Cerebellar nuclear complex (tissue), 1 donor: ENCODE measurements at places on chromosomes 2 and 18.

GRCh38 chr2:159968279-159968900 lies 94.0 kb downstream of the PLA2R1 start:
- DNase-seq, result no peak

- no peak for DNase-seq
Measured at GRCh38 chr2:44545005-44545404, 183.3 kb downstream of the CAMKMT start.

DNA sequence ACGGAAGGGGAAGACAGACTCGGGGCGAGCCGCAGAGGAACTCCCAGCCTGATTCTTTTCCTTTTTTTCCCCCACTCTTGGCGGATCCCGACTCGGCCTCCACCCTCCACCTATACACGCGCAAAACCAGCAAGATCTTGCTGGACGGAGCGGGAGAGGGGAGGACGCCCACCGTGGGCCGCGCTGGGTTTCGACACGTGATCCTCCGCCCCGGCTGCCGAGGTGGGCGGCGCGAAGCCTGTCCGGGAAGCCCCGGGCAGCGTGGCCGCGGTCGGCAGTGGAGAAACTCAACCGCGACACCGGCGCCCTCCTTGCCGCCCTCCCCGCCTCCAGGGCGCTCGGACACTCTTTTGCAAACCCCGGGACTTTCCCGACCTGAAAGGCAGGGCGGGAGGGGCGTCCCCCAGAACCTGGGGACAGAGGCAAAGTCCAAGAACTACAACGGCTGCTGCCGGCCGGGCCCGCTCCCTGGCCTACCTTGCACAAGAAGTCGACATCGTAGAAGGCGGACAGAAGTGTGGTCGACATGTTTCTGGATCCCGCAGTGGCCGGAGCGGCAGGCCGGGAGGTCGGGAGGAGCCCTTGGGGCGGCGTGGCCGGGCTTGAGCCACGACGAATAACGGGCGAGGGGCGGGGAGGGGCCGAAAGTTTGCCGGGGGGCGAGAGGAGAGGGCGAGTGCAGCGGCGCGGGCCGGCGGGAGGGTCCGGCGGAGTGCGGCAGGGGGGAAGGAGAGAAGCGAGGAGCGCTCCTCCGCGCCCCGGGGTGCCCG lies 433 bp downstream of the ZFP36L2 start:
- no peak for DNase-seq

GRCh38 chr2:213861638-213862037 lies 549.2 kb upstream of the VWC2L start:
- no peak for DNase-seq

- DNase-seq, result no peak
Measured at GRCh38 chr2:104703669-104704068, 150.2 kb upstream of the POU3F3 start.

- no peak for DNase-seq
Measured at GRCh38 chr18:49460976-49461601, 644 bp upstream of the DYM start.

GRCh38 chr2:120219766-120220165 lies 3.4 kb downstream of the TMEM185B start:
- DNase-seq, result no peak

GRCh38 chr2:58634653-58635370 lies 393.7 kb upstream of the FANCL start:
- DNase-seq, result no peak

DNA sequence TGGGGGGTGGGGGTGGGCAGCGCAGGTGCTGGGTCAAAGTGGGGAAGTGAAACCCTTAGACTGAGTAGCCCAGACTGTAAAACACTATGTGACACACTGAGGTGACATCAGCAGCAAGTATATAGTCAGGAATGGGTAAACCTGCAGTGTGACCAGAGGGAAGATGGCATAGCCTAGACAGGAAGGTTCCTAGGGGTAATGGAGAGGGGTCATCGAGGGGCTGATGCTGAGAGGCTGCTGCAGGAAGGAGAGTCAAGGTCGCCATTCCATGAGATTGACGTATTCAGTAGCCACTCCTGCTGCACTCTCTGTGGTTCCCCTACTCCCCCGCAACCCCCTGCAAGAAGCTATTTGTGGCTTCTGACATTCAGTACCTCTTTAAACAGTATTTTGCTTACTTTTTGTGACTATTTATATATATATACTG lies 111.7 kb downstream of the CHST9 start:
- no peak for DNase-seq

DNA sequence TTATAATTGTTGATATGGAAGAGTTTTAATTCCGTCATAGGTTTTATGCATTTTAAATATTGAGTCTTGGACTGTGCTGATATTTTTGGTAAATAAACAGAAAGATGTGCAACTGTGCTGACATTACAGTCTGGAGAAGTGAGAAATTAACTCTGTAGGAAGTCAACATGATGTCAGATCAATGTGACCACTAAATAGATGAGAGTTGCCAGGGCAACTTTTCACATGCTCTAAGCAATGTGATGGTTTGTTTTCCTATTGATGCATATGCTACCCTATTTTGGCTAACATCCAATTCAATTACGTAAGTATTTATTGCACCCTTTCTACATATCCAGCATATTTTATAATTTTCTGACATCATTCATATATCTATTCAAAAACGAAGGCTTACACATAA lies 1109.3 kb downstream of the TSN start:
- DNase-seq, result no peak

DNA sequence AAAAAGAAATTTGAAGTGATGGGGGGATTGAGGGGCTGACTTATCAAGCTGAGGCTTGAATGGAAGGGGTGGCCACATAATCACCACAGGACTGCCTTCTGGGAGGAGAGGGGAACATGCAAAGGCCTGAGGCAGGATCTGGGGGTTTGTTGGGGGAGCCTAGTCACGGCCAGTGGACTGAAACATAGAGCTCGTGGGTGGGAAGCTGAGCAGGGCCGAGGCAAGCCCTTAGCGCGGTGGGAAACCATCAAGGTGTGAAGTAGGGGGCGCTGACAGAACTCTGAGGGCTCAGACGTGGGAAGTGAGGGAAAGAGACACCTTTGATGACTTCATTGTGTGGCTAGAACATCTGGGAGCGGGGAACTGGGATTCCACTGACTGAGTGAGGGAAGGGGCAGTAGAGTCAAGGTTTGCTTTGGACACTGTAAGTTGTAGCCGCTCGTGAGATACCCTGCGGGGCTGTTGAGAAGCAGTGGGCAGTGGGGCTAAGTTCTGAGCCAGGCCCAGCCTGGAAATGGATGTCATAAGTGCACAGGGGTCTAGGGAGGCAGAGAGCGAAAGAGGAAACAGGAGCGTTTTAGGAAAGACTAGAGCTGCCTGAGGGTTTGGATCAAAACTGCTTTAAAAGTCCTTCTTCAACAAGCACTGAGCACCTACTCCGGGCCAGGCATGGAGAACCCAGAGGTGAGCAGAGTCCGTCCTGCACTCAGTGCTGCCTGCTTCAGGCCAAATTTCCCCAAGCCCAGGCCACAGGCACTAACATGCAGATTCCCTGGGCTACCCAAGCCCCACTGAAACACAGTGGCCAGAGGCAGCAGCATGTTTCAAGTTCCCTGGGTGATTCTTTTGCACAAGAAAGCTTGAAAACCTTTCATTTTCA lies 686 bp upstream of the SNORC start:
- no peak for DNase-seq

DNA sequence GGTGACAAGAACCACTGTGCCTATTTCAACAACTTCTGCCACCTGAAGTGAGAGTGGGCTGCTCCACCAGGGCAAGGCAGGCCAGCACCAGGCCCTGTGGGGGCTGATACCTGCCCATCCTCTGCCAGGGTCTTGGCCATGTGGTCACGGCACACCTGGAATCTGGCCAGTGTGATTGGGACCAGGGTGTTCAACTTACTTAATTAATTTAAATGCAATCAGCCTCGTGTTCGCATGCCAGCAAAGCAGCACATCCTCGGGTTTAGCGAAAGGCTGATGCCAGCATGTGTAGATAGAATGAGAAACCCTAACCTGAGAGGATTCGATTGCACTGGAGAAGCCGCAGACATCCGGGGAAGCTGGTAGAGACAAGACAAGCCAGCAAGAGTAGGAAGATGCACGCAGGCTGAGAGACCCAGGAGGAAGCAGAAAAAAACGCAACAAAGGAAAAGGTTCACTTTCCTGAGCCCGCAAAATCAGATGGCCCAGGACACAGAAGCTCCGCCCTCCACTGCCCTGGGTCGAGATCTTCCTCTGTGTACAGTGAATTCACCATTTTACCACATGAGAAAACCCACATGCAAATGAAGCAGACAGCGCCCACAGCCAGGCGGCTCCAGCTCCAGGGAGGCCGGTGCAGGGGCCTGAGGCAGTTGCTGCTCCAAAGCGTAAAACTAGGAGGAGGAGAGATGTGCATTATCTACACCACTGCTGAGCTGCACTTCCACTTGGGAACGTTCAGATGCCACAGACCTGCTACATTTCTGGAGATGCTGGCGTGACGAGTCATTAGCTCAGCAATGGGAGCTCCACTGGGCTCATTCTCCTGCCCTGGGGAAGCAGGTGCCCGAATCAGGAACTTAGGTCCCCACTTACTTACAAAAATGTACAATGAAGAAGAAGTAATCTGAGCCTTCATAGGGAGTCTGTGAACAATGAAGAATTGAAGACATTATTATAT lies 92.1 kb downstream of the TMEM18 start:
- DNase-seq, result no peak

DNA sequence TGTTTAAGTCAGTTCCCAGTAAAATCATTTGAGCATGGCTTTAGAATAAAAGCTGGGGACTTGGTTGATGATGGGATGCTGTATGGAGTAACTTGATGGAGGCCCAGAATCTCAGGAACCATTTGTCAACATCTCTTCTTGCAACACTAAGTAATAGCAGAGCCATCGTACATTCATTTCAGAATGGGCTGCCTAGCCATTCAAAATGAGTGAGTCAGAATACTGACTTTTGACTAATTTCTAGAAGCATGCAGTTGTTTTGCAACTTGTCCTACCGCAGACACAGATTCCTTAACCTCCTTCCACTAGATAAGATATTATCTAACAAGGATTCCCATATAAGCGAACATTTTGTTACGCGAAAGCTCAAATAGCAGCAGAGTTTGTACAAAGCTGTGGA lies 229.5 kb downstream of the CNTNAP5 start:
- no peak for DNase-seq

DNA sequence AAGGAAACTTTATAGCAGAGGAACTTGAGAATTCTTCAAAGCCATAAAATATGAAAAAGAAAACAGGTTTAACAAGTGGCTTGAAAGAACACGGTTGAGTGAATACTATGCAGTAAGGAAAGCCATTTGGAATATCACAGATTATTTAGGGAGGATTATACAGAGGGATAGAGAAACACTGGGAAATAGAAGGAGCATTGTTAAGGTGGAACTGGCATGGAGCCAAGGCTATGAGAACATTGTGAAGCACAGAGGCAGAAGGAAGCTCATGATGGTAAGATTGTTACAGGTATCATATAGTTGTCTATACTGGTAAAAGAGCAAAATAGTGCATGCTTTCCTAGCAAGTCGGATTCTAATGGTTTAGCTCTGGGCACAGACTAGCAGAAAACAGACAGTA lies 87.1 kb downstream of the SS18 start:
- no peak for DNase-seq

GRCh38 chr2:120866483-120867140 lies 130.9 kb downstream of the GLI2 start:
- DNase-seq, result no peak

DNA sequence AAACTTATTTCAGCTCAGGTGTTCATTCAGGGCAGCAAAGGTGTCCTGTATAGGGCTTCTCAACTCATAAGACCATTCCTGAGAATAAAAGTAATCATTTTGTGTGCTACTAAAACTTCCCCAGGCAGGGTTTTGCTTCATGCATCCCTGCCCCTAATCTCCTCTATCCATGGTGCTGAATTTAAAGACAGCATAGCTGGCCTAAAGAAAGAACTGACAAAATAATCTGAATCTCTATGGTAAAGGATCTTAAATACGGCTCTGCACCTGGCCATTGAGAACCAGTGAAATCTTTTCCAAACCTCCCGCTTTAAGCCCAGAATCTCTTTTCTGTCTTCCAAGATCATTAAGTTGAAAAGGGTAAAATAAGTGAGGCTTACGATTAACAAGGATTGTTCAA lies 292.1 kb upstream of the KLHL29 start:
- no peak for DNase-seq

- no peak for DNase-seq
Measured at GRCh38 chr2:219497495-219498279, 1.0 kb upstream of the GMPPA start.

DNA sequence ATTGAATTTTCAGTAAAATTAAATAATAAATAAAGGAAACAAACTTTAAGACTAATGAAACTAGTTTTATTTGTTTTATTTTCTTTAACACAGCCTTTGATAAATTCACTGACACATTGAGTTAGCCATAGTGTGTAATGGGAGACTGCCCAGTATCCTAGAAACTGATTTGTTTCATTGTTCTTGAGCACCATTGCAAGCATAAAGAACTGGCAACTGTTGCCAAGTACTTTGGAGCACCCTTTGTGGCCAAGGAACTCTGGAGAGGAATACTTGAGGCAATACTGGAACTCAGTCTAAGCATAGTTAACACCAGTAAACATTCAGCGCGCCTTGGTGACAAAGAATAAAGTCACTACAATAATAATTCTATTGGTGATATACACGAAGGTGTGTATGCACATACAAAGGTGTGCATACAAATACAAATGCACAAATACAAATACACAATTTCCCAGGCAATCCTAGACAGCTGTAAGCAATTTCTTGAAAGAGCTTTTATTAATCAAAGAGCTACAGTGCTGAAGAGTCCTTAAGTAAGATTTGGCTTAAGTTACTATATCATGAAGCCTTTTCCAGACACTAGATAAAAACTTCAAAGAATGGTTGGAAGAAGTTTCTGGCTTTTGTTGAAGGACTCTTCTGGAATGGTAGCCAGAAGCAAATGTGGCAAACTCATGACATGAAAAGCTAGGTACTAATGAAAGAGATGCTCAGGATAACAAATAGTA lies 1371.2 kb downstream of the LRP1B start:
- DNase-seq, result no peak

DNA sequence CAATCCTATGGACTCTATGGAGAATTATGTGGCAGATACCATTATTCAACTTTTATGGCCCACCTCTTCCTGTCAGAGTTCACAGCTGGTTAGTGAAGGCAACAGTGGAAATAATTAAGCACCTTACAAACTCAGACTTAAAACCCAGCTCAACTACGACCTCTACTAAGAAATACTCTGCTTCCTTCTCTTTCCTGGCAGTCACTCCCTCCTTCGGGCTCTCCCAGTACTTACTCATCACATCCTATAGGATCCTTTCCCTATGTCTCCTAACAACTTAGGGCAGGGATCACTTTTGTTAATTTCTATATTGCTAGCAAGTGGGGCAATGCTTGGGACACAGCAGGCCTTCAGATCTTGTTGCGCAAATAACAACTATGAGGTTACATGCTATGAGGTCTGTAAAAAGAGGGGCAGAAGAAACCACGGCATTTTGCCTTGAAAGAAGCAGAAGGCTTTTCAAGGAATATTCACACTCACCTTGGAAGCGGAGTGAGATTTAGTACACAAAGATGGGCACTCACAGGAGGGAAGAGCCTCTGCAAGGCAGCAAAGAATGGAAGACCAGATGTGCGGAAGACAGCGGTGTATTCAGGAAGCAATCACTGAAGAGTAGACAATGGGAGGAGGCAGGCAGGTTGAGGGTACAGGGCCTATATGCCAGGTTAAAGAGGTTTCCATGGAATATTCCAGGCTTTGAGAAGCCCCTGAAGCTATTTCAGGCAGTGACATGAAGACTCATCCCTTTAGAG lies 2.1 kb downstream of the STK39 start:
- no peak for DNase-seq
